Lower leg skin (tissue), 4 donors: ENCODE measurements at places on chromosomes 7 and 10. TPM values are rescaled to one million over a fixed set of nuclear protein-coding genes. Genes with fewer than 3 reads are reported as not detected.

GRCh38 chr7:64878684-64879083, 24.4 kb upstream of the ZNF273 start:
- DNase-seq: peak; percentile 17

DNA sequence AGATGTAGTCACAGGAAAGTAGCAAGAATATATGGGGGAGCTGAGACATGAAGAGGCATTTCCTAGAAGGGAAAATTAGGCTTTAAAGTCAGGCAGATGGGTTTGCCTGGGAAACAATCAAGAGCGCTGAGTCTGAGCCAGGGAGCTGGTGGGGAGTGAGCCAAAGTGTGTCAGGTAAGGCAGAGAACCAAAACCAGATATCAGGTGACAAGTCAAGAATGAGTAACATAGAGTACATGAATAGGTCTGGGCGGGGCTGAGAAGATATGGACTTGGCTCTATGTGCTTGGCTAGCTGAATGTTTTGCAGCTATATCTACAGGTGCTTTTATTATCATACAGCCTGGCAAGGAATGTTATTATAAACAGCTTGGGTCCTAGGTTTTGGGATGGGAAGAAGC, 49.3 kb downstream of the GPR141 start:
- DNase-seq: peak; percentile 35

FAM25A gene
- total RNA-seq: 717 TPM

SMKR1 gene
- total RNA-seq: not detected

SERPINE1 gene
- 8.9 TPM for total RNA-seq

VPS50 gene
- 19.9 TPM for total RNA-seq

GRCh38 chr10:78476844-78477243, 443.2 kb downstream of the RPS24 start:
- no peak for DNase-seq

DNA sequence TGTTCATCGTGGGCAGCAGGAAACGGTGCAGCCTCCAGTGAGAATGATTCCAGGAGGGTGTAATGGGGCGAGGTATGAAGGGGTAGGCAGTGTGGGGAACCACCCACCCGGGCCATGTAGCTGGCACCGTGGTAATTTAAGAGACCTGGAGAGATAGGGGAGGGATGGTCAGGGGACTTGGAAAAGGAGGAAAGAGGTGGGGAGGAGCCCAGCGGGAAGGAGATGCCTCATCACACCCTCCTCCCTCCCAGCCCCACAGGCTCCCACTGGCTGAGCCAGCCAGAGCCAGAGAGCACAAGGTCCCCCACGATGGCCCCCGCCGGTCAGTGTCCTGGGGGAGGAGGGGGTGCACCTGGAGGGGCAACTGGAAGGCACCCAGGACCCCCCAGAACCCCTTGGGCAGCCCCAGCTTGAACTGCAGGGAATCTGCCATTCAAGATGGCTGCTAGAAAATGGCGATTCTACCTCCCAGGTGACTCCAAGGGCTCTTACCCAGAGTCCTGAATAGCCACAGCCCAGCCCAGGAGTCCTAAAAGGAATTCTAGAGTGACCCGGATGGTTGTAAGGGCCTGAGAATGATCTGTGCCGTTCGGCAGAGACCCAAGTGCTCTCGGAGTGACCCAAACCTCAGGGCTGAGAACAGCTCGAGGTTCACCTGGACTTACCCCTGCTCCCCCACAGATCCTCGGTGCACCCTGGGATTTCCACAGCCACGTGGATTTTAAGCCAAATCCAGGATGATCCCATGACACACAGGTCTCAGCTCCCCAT, 28.8 kb downstream of the CALML3 start:
- no peak for DNase-seq

DNA sequence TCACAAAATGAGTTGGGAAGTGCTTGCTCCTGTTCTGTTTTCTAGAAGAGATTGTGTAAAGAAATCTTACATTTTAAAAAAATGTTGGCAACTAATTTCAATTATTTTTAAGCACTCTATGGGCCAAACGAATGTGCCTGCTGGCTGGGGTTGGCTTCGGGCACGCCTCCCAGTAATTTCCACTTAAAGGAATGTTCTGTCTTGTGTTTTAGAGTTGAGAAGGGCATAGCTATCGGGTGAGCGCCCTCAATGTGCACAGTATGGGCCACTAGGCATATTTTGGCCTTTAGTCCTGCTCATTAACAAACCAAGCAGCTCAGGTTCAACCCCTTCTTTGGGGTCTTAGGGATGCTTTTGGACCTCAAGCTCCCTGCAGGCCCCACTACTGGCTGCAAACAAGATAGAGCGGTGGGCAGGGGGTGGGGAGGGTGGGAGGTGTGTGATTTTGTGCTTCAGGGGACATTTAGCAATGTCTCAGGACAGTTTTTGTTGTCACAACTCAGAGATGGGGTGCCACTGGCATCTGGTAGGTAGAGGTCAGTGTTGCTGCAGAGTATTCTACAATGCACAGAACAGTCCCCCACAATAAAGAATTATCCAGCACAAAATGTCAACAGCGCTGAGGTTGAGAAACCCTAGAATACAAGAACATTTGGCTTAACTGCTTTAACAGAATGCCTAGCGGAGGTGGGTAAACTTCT, 40.7 kb downstream of the TACC2 start:
- DNase-seq: no peak

SPDYE11 gene
- total RNA-seq: not detected

- DNase-seq: no peak
Observed at GRCh38 chr7:30804078-30804661, 33.0 kb downstream of the MINDY4 start.

DNA sequence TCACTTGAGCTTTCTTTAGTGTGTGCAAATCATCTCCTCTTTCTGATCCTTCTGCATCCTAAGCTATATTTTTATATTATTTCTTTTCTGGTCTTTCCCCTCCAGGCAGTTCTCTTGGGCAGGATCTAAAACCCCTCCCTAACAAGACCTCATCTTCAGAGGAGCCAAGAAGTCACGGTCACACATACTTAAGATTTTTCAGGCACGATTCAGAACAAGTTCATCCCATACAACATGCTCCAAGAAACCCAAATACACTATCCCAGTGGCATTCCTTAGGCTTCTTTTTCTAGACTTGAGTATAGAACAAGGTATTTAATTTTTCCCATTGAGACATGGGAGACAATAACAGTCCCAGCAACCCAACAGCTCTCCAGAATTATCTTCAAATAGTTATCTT, 1251.5 kb downstream of the DNAJB9 start:
- DNase-seq: no peak

DNA sequence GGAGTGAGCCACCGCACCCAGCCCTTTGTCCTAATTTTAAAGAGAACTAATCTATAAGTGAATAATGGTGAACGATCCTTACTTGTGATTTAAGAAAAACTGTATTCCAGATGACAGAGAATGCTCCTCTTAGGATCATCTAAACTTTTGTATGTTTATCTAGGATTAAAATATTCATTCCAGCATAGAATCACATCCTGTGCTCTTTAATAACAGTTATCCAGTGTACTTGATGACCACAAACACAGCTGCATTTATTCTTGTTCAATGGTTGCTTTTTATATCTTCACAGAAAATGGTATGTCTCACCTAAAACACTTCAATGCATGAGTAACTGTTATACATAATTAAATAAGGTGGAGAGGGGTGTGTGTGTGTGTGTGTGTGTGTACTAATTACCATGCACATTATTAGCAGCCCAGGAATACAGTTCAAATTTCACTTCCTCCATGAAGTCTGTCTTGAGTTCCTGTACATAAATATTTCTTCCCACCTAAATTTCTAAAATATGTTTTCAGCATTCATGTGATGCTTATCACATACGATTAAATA, 38.5 kb upstream of the SEMA3C start:
- DNase-seq: no peak

DNA sequence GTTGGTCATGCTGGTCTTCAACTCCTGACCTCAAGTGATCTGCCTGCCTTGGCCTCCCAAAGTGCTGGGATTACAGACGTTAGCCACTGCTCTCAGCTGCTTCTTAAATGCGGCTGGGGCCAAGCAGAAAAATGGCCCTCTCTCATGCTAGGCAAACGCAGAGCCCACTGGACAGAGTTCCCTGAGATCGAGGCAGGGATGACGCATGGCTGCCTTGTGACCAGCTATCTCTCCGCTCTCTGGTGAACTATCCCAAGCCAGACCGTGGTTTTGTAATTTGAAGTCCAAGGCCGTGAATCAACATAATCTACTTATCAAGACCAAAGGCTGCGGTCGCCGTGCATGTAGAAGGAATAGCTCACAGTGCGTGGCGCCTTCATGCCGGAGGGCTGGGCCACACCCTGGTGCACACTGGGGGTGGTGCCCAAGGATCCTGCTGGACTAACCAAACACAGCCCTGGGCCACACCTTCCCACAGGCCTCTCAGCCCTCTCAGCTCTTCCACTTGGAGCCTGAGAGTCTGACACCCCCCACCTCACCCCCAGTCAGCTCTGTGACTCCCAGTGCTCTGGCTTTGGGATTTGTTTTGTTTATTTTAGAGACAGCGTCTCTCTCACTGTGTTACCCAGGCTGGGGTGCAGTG, 88.1 kb upstream of the CUX1 start:
- no peak for DNase-seq

LIPJ gene
- total RNA-seq: not detected

- DNase-seq: no peak
Observed at GRCh38 chr10:20879136-20879535, 18.0 kb downstream of the NEBL start.
